ENCODE measurements at places on chromosomes 13 and 19.

GRCh38 chr19:40705362-40705651 lies 11.4 kb downstream of the COQ8B start:
- DNase-seq = no peak

- DNase-seq = no peak
Observed at GRCh38 chr13:34011552-34012085, 193.7 kb downstream of the RFC3 start.

DNA sequence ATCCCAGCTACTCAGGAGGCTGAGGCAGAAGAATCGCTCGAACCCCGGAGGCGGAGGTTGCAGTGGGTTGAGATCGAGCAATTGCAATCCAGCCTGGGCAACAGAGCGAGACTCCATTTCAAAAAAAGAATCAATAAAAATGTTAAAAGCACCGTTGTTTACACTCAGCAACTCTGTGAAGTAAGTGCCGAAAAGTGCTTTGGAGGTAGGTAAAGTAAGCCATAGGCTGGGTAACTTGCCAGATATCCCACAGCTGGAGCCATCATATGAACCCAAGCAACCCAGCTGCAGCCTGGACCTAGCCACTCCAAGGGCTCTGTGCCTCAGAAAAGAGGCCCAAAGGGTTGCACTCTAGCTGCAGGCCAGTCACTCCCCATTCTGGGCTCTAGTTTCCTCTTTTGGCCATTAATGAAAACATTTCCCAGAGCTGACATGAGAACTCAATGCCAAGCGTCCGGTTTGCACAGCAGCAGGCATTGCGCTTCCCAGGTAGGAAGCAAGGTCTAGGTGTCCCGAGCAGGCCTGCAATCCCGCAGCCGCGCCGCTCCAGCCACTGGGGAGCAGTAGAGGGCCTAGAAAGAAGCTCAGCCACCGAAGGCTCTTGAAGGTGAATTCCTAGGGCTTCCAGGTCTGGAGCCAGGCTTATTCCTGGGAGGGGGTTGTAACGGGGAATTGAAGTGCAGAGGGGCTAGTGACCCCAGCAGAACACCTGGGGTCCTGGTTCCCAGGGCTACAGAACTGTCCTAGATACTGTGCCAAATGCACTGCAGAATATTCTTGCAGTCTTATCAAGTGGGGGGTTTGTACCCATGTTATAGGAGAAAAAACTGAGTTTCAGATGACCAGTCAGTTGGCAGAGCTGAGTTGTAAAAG lies 4.1 kb upstream of the CD79A start:
- no peak for DNase-seq

GRCh38 chr19:46890423-46891170 lies 29.8 kb downstream of the ARHGAP35 start:
- no peak for DNase-seq

GRCh38 chr13:99484473-99484872 lies 16.8 kb upstream of the TM9SF2 start:
- DNase-seq = no peak

DNA sequence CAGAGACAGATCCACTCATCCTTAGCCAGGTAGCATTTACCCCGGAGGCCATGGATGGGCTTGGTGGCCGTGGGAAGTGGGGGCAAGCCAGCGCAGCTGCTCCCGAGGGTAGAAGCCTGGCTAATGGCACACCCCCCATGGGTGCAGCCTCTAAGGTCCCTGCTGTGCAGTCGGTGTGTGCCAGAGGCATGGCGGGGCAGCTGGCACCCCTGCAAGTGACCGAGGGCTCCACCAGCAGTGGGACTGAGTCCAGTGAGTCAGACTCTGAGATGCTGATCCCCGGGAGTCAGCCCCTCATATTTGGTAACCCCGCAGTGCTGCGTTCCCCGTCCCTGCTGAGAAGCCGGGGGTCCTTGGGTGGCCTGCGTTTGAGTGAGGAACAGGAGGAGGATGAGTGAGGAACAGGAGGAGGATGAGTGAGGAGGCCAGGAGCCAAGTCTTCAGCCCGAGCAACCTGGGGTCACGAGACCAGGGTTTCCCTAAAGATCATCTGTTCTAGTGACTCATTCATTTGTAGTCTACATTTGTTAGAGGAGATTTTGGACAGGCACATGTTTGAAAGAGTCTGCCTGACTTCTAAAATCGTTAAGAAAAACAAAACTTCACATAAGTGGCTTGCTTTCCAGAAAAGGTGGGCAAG lies 180.7 kb downstream of the STK24 start:
- no peak for DNase-seq

- no peak for DNase-seq
Observed at GRCh38 chr13:34764246-34764645, 177.8 kb upstream of the NBEA start.

- no peak for DNase-seq
Observed at GRCh38 chr19:41225238-41226052, 6.4 kb downstream of the AXL start.

GRCh38 chr13:109088624-109088917 lies 459.2 kb downstream of the MYO16 start:
- no peak for DNase-seq

GRCh38 chr13:80572923-80573316 lies 232.0 kb upstream of the SPRY2 start:
- no peak for DNase-seq

DNA sequence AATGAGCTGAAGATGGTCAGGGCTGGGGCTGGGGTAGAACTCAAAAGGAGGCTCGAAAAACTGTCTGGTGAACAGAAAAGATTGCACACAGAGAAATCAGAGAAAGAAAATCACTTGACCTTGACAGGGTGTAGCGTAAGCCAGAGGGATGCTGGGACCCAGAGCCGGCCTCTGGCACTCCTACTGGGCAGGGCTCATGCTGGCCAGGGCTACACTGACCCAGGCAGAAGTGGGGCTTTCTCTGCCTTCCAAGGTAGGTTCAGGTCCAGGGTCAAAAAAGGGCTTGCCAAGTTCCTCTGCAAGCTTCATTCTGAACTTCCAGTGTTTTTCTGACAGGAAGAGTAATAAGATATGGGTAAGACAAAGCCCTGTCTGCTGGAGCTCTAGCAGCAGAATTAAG lies 56.2 kb downstream of the LATS2 start:
- DNase-seq = no peak

GRCh38 chr13:94210816-94211215 lies 268.7 kb downstream of the DCT start:
- DNase-seq = peak; percentile 16

- no peak for DNase-seq
Observed at GRCh38 chr19:13633109-13633508, 126.8 kb upstream of the CACNA1A start.

- DNase-seq = no peak
Observed at GRCh38 chr13:26024558-26024957, 27.3 kb downstream of the SHISA2 start.

GRCh38 chr13:37615276-37615675 lies 16.7 kb upstream of the POSTN start:
- DNase-seq = no peak

GRCh38 chr19:8265872-8266271 lies 42.3 kb downstream of the CD320 start:
- no peak for DNase-seq

DNA sequence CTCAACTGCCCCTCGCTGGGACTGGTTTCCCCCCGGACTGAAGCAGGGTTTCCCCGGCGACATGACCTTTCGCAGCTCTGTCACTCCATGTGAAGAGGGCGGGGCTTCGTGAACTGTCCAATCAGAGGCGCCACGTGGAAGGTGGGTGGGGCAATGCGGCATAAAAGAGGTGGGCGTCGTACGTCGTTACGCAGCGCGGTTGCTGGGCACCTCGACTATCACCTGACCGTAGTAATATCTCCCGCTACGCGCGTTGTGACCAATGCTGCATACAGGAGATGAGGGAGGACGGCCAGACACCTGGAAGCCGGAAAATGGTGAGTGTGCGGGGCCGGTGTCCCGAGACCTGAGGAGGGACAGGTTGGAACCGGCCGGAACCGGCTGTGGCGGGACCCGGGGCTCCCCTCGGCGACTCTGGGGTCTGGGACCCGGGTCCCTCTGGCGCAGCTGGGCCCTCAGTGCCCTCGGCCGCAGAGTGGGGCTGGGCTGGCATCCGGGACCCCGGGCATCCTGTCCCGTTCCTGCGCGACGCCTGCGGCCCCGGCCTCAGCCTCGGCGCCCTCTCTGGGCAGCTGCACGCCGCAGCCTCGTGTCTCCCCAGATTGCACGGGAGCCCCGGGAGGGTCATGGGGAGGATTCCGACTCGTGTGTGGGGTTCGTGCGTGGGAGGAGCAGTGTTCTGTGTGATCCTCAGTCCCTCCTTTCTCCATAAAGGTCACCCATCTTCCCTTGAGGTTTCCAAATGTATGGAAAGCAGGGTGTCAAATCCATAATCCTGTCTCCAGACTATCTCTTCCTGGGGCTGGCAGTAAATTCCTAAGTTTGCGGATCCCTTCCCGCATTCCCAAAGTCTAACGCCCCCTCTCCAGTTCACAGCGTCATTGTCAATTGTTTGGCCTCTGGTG lies 32.2 kb downstream of the ZNF136 start:
- DNase-seq = peak; percentile 51

- DNase-seq = no peak
Observed at GRCh38 chr13:47279920-47280319, 383.1 kb upstream of the HTR2A start.
